ENCODE measurements at places on chromosomes 6 and 20.

GRCh38 chr20:54320148-54320607, 112.3 kb downstream of the PFDN4 start:
- DNase-seq, result no peak

- DNase-seq, result no peak
These were observed 40.2 kb downstream of the CNBD2 start for GRCh38 chr20:36008461-36009035.

- no peak for DNase-seq
These were observed 252.2 kb downstream of the DLL1 start for GRCh38 chr6:170038708-170039107.

- DNase-seq, result no peak
These were observed 300.5 kb downstream of the ESR1 start for GRCh38 chr6:152107973-152108372.

- no peak for DNase-seq
These were observed 63.1 kb downstream of the MYH7B start for GRCh38 chr20:35018590-35019371.
